ENCODE measurements at places on chromosomes 2 and 18. TPM values are rescaled to one million over a fixed set of nuclear protein-coding genes. Genes with fewer than 3 reads are reported as not detected.

Gene UGT1A10
- not detected for total RNA-seq

- DNase-seq: no peak
Observed at GRCh38 chr2:16678964-16679363, 13.3 kb upstream of the CYRIA start.

DNA sequence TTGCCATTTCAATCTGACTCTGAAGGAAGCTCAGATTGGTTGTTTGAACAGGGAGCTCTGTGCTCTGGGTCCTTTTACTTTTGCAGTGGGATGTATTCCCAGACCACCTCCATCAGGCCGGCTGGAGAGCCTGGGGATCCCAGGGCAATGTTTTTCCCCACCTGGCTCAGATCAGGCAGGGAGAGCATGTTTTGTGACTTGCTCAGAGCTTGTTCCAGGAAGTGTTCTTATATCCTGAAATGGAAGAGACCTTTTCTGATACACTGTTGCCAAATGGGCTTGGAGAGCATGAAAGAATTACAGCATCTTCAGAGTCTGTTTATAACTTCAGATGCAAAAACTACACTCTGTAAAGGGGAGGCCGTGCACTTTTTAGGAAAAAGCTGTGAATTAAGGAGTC lies 56.0 kb downstream of the LIPG start:
- DNase-seq: no peak

GRCh38 chr18:46343931-46344372 lies 239.8 kb downstream of the HAUS1 start:
- DNase-seq: no peak

GRCh38 chr2:14423145-14423906 lies 209.2 kb upstream of the LRATD1 start:
- no peak for DNase-seq
